ENCODE measurements at places on chromosomes 16 and 17. TPM values are rescaled to one million over a fixed set of nuclear protein-coding genes. Genes with fewer than 3 reads are reported as not detected.

GRCh38 chr17:20228410-20228809 lies 219.3 kb downstream of the SPECC1 start:
- DNase-seq, result no peak

- DNase-seq, result peak; percentile 40
These were observed 47.8 kb downstream of the NFAT5 start for GRCh38 chr16:69613378-69614154.

DNA sequence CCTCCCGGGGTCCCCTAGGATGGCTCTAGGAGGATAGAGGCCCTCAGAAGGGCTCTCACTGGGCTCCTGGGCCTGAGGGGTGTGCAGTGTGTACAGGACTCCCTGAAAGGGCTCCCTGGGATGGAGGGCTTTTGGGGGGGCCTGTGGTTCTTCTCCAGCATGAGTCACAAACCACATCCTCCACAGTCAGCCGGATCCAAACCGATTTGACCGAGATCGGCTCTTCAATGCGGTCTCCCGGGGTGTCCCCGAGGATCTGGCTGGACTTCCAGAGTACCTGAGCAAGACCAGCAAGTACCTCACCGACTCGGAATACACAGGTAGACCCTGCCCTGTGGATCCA lies 4.5 kb downstream of the TRPV2 start:
- DNase-seq, result no peak

Gene IL17C
- not detected for total RNA-seq

Gene MYH13
- total RNA-seq, result not detected

GRCh38 chr17:16935241-16935663 lies 36.7 kb downstream of the TNFRSF13B start:
- no peak for DNase-seq

All from HT-29 (cell line).